Cerebellum (tissue), 4 donors: ENCODE measurements at places on chromosomes 6 and 20. TPM values are rescaled to one million over a fixed set of nuclear protein-coding genes. Genes with fewer than 3 reads are reported as not detected.

ARMH2 gene
- total RNA-seq: not detected

ZNF165 gene
- total RNA-seq: 1.4 TPM

BAG2 gene
- 2.8 TPM for total RNA-seq

TSPYL1 gene
- 69.4 TPM for total RNA-seq

FILIP1 gene
- total RNA-seq: 1.5 TPM

DAAM2 gene
- total RNA-seq: 7.3 TPM

SLC22A2 gene
- 0.36 TPM for total RNA-seq

ABHD16A gene
- 49.5 TPM for total RNA-seq

PLEKHG1 gene
- total RNA-seq: 45.2 TPM

DNA sequence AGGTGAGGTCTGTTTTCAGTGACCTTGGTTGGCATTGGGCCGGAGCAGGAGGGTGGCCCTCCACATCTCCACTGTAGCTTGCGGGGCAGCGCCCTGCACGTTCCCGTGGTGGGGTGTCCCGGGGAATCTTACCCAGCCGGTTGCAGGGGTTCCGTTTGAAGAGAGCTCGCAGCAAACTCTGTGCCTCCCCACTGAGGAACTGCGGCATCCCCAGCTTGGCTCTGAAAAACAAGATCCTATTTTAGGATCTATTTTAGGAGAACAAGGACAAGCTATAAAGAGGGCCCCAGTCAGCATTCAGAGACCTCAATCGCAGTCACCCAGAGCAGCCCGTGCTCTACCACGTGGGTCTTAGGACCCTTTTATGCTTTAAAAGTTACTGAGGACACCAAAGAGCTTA, 97.8 kb downstream of the RAMACL start:
- DNase-seq: no peak

DNA sequence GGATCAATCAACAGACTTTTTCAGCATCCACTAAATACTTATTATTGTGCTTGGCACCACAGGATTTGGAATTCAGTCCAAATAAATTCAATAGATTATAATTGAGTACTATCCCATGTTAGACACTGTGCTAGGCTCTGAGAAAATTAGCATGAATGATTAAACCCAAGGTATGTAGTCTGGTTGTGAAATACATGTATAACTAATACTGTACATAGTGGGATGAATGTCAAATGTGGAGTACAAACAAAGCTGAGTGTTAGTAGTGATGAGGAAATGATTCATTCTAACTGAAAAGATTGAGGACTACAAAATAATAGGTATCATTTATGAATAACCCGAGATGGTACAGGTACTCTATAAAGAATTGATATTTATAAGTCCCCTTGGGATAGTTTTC, 111.9 kb upstream of the FLRT3 start:
- no peak for DNase-seq

DNA sequence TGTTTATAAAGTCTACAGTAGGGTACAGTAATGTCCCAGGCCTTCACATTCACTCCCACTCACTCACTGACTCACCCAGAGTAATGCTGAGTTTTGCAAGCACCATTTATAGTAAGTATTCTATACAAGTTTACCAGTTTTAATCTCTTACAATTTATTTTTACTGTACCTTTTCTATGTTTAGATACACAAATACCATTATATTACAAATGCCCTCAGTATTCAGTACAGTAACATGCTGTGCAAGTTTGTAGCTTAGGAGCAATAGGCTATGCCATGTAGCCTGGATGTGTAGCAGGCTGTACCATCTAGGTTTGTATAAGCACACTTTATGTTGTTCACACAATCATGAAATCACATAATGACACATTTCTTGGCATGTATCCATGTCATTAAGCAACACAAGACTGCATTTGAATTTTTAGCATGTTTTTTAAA, 673.6 kb downstream of the CD109 start:
- no peak for DNase-seq

DNA sequence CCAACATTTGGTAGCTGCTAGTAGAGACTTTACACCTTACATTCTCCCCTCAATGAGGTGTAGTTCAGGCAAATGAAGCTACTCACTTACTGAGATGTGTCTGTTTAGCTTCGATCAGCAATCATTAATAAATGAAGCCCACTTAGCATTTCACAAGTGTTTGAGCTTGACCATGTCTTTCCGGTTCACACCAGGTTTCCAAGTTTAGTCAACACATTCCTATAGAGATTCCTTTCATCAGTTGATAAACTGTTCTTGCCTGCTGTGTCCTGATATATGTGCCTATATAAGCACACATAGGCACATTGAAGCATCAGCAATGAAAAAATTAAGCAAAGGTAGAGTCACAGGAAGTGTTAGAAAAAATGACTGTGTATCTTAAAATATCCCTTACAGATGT, 150.0 kb downstream of the BTBD3 start:
- DNase-seq: no peak

DNA sequence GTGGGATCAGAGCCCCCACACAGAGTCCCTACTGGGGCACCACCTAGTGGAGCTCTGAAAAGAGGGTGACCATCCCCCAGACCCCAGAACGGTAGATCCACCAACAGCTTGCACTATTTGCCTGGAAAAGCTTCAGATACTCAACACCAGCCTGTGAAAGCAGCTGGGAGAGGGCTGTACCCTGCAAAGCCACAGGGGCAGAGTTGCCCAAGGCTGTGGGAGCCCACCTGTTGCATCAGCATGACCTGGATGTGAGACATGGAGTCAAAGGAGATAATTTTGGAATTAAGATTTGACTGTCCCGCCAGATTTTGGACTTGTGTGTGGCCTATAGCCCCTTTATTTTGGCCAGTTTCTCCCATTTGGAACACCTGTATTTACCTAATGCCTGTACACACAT, 260.4 kb downstream of the TBX18 start:
- DNase-seq: no peak

DNA sequence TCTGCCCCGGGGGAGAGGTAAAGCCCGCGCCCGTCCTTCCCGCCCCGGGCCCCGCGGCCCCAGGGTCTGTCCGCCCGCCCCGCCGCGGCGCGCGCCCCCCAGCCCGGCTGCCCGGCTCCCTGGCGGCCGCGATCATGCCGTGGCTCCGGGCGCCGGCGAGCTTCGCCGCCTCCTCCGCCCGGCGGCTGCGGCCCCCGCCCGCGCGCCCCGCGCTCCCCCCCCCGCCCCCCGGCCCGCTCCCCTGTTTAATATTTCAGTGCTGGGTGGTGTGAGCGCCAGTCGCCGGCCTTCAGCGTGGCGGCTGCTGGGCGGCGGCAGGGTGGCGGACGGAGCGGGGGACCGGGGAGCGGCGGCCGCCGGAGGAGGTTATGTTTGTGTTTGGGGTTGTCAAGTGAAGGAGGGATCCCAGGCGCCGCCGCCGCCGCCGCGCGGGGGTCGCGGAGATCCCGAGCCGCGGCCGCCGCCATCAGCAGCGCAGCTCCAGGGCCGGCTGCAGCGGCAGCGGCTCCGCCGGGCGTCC, at the start of gene HIVEP1:
HIVEP1 (plus strand) TSS at position 275 of the 520 bp plus-strand sequence. CDS start 3,317 bp downstream, outside the sequence.
- peak; percentile 44 for DNase-seq

GRCh38 chr20:55472704-55473103, 532.6 kb downstream of the CBLN4 start:
- DNase-seq: no peak

- DNase-seq: no peak
Measured at GRCh38 chr6:160949531-160949930, 42.0 kb upstream of the MAP3K4 start.

DNA sequence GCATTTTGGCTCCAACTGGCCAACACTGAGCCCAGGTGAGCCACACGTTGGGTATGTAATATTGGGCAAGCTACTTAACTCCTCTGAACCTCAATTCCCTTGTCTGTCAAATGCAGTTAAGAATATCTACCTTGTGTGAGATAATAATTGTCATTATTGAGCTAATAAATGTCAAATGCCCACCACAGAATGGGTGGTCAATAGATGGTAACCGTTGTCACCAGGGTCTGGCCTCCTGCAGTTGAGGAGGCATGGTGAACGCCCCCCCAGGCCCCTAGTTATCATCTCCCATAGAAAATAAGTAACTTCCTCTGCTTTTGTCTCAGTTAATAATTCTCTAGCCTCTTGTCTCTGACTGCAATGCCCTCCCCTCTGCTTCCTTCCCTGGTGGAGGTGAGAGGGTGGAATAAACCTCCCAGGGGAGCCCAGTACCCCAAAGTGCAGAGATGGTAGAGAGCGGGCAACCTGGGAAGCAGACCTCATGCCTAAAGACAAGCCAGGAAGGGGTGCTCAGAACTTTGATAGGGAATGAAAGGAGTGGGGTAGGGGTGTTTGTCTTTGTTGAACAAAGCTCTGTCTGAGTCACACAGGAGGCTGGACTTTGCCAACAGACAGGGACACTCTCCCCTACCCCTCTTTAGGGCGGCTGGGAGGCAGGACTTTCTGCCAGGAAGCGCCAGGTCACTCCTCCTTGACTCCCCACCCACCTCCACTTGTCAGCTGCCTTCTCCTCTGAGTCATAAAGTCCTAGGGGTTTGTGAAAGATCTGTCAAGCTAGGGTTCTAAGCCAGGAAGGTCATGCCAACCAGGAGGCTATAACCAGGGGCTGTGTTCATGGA, 1.3 kb upstream of the UNC5CL start:
- DNase-seq: no peak

GRCh38 chr20:34951652-34952051, 4.0 kb downstream of the GSS start:
- DNase-seq: no peak

GRCh38 chr20:41645372-41645771, 27.2 kb upstream of the CHD6 start:
- DNase-seq: no peak

- no peak for DNase-seq
Measured at GRCh38 chr6:125451750-125452149, 150.0 kb upstream of the HDDC2 start.

DNA sequence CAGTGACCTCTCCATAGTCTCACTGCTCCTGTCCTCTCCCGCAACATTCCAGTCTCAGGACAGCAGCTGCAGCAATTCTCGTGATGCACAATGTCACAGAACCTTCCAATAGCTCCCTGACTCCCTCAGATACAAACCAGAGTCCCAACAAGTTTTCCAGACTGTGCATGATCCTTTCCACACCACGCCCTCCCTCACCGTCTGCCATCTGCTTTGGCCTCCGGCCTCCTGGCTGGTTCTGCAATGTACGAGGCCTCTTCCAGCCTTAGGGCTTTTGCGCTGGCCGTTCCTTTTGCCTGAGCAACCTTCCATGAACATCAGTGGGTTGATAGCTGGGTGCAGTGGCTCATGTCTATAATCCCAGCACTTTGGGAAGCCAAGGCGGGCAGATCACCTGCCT, 9.6 kb downstream of the FNDC1 start:
- no peak for DNase-seq

DNA sequence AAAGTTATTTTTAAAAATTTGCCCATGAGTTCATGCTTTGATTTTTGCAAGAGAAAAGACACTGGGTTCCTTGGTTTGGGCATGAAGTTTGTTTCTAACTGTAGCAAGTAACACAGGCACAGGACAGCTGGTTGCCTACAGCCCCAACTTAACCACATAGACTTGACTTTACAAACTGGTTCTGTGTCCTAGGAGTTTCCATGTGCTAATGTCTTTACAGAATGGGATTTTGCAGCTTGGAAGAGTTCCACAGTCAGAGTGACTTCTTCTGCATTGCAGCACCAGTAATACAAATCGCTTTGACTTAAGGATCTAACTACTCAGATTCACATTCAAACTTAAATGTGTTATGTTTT, 44.3 kb downstream of the OR2B2 start:
- DNase-seq: no peak

DNA sequence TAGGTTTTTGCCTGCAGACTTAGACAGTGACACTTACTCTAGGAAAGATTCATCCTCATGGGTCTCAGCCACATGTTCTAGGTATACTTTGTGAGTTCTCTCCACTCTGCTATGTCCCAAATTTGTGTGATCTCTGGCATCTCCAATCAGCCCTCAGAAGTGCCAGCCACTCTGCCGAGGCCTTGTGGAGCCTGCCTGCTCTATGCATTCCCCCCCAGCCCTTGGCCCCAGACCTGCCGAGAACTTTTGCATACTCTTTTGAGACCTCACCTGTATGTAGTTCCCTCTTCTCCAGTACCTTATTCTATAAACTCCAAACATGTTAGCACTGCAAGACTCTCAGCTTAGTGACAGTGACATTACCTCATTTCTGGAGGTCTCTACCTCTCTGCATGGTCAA, 2170.5 kb upstream of the DEFB115 start:
- DNase-seq: no peak

DNA sequence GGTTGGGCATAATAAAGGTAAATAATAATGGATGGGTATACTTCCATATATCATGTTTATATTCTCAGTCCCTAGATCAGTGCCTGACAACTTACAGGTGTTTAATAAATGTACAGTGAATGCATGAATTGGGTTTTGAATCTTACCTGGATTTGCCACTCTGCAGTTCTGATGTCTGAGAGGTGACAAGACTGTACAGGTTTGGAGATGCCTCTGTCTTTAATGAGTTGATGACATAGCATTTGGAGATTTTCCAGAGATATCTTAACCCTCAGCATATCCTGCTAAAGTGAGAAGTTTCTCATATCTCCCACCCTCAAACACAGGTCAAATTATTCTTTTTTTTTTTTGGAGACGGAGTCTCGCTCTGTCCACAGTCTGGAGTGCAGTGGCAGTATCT, 2.2 kb downstream of the ANKS1A start:
- DNase-seq: no peak
